ENCODE measurements at places on chromosomes 11 and 22.

GRCh38 chr11:135046556-135046955, 634.5 kb upstream of the B3GAT1 start:
- DNase-seq: no peak

GRCh38 chr11:126061707-126062678, 673 bp downstream of the CDON start:
- DNase-seq: peak; percentile 30

- DNase-seq: no peak
Observed at GRCh38 chr22:33438273-33438672, 380.1 kb upstream of the SYN3 start.

GRCh38 chr11:116384407-116384806, 388.4 kb downstream of the BUD13 start:
- DNase-seq: no peak

DNA sequence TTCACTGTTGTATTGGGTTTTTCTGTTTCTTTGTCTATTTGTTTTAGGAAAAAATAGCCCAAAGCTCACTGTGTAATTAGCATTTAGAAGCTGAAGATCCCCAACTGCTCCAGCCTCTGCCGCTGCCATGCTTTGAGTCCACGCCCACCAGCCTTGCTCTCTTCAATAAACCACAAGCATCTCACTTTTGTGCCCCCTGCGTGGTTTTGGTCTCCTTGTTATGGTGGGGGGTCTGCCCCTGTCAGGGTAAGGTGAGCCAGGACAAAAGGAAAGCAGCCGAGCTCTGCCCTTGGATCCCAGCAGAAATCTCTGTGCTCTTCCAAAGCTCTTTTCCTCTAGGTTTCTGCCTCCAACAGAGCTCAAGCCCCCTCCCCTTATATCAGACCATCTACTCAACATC, 4.2 kb downstream of the SCGB1A1 start:
- no peak for DNase-seq

- peak; percentile 11 for DNase-seq
Observed at GRCh38 chr11:94132152-94132558, 3.5 kb downstream of the PANX1 start.

GRCh38 chr11:5989203-5989602, 2.4 kb upstream of the OR52L1 start:
- DNase-seq: no peak

GRCh38 chr11:62648967-62649364, 2.6 kb upstream of the GANAB start:
- DNase-seq: no peak

GRCh38 chr22:37416827-37417226, 10.5 kb downstream of the ELFN2 start:
- no peak for DNase-seq

DNA sequence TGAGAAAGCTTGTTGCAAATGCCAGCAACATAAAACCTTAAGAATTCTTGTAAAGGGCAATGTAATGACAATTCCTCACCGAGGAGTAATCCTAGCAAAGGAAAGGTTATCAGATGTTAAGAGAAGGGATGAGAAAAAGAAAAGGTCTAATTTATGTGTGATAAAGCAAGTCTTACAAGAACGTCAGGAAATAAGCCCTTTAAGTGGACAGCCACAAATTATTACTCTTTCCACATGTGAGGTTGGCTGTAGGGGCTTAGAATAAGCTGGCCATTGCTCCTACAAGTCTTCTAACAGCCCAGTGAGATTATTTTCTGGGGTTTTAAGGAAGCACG, 9.3 kb downstream of the LAYN start:
- DNase-seq: no peak

DNA sequence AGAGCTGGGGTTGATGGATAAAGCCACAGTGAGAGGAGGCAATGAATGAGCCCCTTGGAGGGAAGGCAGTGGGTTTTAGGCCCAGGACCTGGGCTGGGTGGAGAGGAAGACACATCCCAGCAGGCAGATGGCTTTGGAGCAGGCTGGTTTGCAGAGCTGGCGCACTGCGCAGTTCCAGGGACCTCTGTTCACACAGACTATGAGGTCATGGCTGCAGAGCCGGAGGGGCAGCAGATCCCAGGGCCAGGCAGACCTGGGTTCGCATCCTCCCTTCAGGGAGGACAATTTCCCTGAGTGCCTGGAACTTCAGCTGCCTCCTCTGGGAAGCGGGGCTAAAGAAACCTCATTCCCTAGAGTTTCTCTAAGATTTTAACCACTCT, 28.2 kb upstream of the DGKZ start:
- DNase-seq: no peak

GRCh38 chr22:32957200-32957803, 100.9 kb downstream of the SYN3 start:
- DNase-seq: no peak

DNA sequence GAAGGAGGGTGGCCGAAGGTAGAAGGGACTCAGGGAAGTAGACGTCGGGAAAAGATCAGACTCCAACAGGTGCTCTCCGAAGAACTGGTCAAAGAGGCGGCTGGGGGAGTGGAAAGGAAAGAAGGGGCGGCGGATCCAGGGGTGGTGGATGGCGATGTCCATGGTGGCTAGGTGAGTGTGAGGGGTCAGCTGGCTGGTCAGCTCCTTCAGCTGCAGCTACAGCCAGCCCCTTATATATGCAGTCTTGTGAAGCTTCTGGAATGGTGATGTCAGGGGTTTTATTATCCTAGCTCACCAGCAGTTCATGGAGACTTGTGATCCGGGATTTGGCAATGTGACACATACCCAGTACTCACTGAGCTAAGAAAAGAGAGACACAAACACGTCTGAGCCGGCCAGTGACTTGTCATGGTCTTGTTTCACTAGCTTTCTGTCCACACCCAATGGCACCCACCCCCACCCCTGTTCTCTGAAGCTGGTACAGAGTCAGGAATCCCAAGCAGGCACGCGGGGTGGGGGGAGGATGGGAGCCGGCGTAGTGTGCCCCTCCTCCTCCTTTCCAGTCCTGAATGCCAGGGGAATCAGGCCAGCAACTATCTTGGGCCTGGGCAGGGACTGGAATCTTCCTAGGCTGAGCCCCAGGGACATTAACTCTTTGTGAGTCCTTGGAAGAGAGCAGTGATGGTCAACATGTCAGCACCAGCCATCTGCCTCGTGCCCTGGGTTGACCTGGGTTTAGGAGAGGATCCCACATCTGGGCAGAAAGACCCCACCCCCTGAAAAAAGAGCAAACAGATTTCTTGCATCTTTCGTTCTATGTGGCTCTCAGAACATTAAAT, at the start of gene CRYAB:
Gene CRYAB, minus strand, starts transcription at position 208 of the 839 bp plus-strand sequence. Its CDS starts 46 bp downstream, at position 162.
- DNase-seq: peak; percentile 47

DNA sequence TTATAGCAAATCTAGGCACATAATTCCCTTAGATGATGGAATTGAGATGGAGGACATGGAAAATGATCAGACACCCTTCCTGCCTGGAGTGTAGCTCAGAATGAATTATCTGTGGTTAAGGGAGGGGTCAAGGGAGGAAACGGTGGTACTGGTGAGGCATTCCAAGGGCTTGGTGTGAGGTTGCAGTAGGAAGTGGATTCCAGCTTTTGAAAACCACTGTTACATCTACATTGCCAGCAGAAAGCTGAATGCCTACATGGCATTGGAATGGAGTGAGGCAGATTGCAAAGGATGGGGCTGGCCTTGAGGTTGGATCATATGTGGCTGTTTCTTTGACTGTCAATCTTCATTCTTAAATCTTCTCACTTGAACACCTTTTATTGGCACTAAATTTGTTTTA, 684.4 kb downstream of the NTM start:
- DNase-seq: no peak

DNA sequence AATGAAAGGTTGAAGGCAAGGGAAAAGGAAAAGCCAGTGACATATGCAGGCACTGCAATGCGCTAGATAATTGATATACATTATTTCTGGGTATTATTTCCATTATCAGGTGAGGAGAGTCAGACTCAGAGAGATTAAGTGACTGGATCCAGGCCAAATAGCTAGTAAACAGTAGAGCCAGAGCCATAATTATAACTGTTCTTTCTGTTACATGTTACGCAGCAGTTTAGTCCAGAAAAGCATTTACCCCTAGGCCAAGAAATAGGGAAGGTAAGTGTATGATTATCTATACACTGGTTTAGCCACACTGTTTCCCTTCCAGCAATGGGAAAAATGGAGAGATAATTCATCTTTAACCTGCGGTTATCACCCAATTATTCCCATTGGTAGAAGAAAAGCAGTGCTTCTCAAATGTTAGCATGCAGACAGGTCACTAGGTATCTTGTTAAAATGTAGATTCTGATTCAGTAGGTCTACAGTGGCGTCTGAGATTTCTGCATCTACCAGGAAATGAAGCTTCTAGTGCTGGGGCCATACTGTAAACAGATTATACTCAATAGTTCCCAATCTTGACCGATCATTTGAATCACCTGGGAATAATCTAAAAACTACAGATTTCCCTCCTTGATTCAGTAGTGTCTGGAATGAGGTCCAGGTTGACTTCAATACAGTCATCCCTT, 69.4 kb downstream of the RBFOX2 start:
- DNase-seq: no peak

GRCh38 chr11:131816051-131816450, 445.6 kb downstream of the NTM start:
- DNase-seq: no peak

DNA sequence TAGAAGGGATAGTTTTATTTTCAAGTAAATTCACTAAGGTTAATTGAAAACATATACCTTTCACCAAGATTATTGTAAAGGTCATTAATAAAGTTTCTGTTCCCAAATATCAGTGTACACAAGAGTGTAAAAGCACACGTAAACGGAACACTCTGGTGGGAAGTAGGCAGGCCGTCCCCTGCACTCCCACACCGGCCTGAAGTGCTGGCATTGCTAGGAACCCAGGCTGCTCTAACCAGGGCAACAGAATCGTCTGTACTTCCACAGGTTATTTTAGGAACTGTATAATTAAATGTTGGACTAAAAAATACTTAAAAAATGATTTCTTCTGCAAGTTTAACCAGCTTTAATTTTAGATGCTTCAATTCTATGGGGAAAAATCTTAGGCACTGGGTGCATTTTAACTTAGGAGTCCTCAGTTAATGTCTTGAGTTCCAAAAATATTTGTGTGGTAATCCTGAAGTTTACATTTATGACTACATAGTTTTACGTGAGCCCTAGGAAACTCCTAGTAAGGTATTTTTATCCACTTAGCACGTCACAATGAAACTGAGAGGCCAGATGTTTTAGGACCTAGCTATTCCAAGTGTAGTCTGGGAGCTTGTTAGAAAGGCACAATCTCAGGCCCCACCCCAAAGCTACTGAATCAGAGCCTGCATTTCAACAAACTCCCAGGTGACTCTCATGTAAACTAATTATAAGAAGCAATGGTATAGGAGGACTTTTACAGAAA, 31.2 kb downstream of the KMT5B start:
- no peak for DNase-seq

DNA sequence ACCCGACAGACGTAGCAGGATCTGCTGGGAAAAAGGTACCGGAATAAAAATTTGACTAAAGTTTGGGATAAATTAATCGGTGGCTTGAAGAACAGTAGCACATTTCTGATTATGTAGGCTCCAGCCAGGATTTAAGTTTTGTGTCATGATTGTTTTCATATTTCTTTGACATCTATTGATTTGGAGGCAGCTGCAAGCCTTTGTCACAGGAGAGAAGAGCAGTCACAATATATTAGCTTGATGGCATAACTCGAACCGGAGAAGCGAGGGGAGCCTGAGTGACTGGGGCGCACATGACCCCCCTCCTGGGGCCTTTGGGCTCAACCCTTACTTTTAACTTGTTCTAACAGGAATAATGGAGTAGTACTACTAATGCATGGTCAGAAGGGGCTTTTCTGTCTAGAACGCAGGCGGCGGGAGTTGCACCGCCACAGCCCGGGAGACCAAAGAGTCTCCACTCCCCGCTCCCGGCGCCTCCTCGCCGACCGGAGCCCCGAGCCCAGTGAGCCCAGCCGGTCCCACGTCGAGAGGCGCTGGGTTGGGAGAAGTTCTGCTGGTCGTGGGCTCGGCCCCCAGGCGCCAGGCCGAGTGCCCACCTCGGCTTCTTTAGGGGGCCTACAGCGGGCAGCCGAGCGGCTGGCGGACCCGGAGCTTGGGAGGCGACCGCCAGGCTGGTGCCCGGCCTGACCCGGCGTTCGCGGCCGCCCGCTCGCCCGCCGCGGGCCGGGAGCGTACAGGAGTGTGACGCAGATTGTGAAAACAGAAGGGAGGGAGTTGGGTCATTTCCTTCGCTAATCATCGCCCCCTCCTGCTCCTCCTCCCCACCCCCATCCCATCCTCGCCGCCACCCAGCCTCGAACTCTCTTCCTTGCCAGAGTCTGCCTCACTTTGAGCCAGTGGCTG, 15.7 kb upstream of the PAX6 start:
- DNase-seq: no peak

GRCh38 chr22:39212721-39213376, 31.9 kb downstream of the PDGFB start:
- DNase-seq: no peak

Data from NCI-H446 treated with DMSO at 0.1 percent for 48 hours (cell line).